Right ventricle myocardium inferior (tissue), 1 donor: ENCODE measurements at places on chromosomes 1 and 21. TPM values are rescaled to one million over a fixed set of nuclear protein-coding genes. Genes with fewer than 3 reads are reported as not detected.

The CCNL2 gene
- total RNA-seq = 49.4 TPM

The ITLN1 gene
- total RNA-seq = 9.2 TPM

The NR5A2 gene
- 1.6 TPM for total RNA-seq

The ALX3 gene
- not detected for total RNA-seq

The AGT gene
- total RNA-seq = 74.5 TPM

The AZIN2 gene
- total RNA-seq = 2.1 TPM

The MAP3K21 gene
- 0.32 TPM for total RNA-seq

The GSTM1 gene
- not detected for total RNA-seq

The GCSAML gene
- total RNA-seq = 0.05 TPM

The RLF gene
- total RNA-seq = 12.7 TPM

The PTPN22 gene
- total RNA-seq = 0.43 TPM

The PRXL2B gene
- total RNA-seq = 12.2 TPM

The AUNIP gene
- total RNA-seq = not detected

The RGS1 gene
- total RNA-seq = 0.32 TPM

The KLHDC9 gene
- total RNA-seq = 6.5 TPM

The NEXN gene
- 365 TPM for total RNA-seq

The PADI3 gene
- not detected for total RNA-seq

The OSCP1 gene
- total RNA-seq = 5.3 TPM

The CD52 gene
- total RNA-seq = 6.5 TPM
